Renal cortical epithelial cell (primary cell): ENCODE measurements at places on chromosomes 1 and 21. TPM values are rescaled to one million over a fixed set of nuclear protein-coding genes. Genes with fewer than 3 reads are reported as not detected.

Gene PERM1
- 0.10 TPM in 1 of 2 replicates, not detected in the other for total RNA-seq

Gene CORT
- 0.69 TPM in 1 of 2 replicates, not detected in the other for total RNA-seq

Gene HSPA6
- 0.17 and 0.25 TPM in 2 replicates for total RNA-seq

Gene TFF2
- not detected in 2 replicates for total RNA-seq

Gene ETS2
- 20.8 and 35.3 TPM in 2 replicates for total RNA-seq

Gene PLA2G2D
- total RNA-seq: not detected in 2 replicates

Gene LINGO4
- total RNA-seq: under 0.01 TPM in 1 of 2 replicates, not detected in the other

DNA sequence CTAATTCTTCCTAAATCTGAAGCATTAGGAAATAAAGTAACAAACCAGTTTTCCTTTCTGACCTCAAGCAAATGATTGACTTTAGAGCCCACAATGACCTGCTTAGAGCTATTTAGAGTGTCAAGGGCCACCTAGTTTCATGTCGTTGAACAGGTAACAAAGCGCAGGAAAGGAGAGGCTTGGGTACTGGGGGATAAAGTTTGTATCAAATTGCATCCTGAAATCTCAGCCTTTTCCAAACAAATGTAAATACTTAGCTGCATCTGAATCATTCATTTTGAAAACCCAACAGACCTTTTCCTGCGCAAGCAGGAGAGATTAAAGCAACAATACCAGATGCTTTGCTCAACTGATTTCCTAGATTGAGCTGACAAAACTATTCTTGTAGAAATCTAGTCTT lies 121.2 kb downstream of the NRIP1 start:
- DNase-seq: peak; percentile 81

- no peak for DNase-seq
These were observed 1098.6 kb upstream of the NCAM2 start for GRCh38 chr21:19899645-19900044.

DNA sequence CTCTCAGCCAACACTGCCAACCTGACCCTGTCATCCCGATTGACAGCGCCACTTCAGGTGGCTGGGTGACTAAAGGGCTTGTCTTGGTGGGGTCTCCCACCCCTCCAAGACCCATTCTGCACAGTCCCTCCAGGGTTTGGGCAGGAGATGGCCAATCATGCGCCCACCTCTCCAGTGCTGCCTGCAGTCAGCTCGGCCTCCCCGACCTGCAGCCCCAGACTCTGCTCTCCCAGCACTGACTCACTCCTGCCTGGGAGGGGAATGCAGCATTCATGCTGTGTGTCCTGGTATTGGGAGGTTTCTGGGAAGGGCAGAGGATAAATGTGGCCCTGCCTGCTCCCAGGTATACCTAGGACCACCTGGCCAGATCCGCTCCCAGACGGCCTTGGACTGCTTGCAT lies 9.7 kb downstream of the TMEM81 start:
- DNase-seq: no peak

DNA sequence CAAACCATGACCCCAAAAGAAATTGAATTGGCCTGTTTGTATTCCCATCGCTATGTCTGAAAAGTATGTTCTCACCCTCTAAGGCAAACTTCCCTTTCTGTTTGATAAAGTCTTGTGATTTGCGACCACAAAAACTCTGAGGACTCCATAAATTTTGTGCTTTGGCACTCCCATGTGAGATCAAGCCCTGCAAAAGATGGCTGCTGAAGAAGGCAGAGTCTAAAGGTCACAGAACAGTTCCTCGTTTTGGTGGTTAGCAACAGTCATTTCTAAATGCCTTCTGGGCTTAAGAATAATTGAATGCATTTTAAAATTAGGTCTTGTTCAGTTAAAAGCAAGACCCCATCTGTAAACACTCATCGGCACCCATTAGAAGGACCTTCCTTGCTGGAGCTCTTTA lies 441.6 kb downstream of the OMA1 start:
- DNase-seq: no peak

GRCh38 chr1:29835406-29835805 lies 599.1 kb downstream of the PTPRU start:
- no peak for DNase-seq

DNA sequence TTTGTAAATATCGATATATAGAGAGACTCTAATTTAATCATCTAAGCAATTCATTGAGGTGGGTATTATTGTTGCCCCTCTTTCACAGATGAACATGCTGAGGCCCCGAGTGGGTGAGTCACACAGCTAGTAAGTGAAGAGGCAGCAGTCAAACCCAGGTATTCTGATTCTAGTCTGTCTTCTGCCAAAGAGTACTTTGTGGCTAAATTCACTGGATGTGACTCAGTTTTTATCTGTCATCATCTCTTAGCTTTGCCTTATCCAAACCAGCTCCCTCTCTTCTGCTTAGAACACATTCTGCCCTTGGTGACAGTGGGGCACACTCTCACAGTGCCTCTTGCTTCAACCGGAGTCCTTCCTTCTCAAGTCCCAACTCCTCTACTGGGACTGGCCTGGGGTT lies 11.5 kb downstream of the FCRL5 start:
- DNase-seq: peak; percentile 6

DNA sequence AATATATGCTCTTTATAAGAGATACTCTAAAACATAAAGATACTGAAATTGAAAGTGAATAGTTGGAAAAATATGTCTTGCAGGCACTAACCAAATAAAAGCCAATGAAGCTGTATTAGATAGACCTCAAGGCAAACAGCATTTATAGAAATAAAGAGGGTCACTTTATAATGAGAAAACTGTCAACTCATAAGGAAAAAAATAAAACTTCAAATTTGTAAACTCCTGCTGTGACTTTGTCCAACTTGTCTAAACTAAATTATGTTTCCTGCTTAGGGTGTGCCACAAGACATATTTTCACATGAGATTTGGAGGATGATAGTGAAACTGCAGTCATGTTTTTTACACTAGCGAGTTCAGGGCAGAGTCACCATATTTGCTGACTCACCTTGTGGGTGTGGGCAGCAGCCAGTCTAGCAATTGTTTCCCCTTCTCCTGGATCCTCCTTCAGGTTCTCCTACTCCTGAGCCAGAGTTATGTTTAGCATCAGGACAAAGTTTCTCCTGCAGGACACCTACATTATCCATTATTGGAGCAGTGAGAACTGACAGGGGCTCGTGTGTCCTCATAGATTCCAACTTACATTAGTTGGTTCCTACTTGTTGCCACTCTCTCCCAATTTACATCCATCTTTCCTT lies 43.8 kb downstream of the CD53 start:
- peak; percentile 47 for DNase-seq

- DNase-seq: peak; percentile 51
These were observed 82.4 kb downstream of the FAF1 start for GRCh38 chr1:50877641-50878040.

DNA sequence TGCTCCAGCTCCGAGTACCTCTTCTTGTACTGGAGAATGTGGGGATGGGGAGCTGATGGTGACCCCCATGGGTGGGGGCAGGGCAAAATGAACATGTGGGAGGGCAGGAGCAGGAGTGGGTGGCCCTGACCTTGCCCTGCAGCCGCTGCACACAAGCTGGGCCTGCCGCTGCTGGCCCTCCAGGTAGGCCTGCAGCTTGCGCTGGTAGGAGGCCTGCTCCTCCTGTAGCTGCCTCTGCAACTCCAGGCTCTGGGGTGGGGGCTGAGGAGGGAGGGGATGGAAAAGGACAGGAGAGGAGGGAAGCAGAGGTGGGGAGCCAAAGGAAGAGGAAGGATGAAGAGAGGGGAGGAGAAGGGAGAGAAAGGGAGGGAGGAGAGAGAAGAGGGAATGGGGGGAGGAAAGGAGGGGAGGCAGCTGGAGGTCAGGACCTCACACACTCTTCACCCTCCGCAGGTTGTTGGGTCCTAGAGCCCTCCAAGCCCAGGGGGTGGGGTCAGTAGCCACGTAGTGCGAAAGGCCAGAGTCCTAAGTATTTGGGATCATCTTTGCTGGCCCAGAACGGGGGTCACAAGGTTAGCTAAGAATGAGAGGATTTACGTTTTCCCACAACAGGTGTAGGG lies 22.9 kb downstream of the RNU1-1 start:
- no peak for DNase-seq

- DNase-seq: peak; percentile 6
These were observed 53.5 kb downstream of the NFASC start for GRCh38 chr1:204924013-204924759.

DNA sequence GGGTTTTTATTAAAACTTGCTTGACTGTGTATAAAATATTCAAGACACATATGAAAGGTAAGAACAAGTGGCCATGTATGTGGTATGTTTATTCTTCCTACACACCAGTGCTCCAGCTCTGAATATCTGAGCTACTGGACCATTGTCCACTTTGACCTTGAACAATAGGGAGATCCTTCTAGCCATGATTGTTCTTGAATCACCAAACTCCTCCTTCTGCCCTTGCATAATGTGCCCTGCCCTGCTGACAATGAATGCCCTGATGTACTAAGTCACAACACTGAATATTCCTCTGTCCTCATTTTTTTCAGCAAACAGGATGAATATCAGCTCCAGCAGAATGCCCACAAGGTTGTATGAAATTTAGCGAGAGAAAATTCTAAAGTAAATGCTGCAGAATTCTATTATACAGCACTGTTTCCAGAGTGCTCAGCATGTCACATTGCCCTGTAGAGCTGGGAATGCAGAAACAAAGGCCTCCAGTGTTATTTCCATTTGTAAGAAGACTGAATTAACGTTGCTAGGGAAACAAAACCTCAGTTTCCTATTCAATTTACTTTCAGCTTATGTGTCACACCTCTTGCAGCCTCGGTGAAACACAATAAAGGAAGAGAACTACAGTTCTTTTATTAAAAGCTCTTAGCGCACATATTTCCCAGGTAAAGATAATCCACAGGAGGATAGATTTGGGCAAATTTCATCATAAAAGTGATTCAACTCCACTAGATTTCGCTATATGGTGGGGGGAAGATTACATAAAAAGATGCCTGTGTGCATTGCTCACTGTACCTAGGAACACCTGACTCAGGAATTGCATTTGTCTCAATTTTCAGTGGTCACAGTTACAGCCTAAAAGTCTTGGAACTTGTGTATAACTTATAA lies 187.4 kb upstream of the ATP1B1 start:
- DNase-seq: peak; percentile 57

- DNase-seq: no peak
These were observed 13.7 kb downstream of the SELL start for GRCh38 chr1:169697755-169698154.

- no peak for DNase-seq
These were observed 260.6 kb upstream of the ESRRG start for GRCh38 chr1:216983823-216984222.

- no peak for DNase-seq
These were observed 120.1 kb downstream of the SYT2 start for GRCh38 chr1:202590126-202590525.

DNA sequence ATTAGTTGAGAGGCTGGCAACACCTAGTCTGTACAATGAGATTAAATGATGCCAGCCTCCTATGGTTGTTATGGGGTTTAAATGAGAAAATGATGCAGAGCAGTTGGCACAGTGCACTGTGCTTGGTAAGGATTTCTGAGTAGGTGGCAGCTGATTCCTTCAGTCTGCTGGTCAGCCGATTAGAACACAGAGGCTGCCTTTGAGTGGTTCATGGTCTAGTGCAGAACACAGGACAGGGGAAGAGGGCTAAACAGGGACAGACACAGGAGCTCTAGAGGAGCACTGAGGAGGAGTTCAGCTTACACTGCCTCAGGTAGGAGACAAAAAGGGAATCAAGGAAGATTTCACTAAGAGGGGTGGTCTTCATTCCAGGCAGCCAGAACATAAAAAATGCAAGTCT lies 1.4 kb downstream of the TIE1 start:
- DNase-seq: no peak
